ENCODE measurements at places on chromosomes 5 and 9. TPM values are rescaled to one million over a fixed set of nuclear protein-coding genes. Genes with fewer than 3 reads are reported as not detected.

GRCh38 chr5:39995990-39996389 is 571.2 kb upstream of the DAB2 start:
- DNase-seq = no peak

- no peak for DNase-seq
Measured at GRCh38 chr9:122396614-122397148, 25.9 kb downstream of the PTGS1 start.

DNA sequence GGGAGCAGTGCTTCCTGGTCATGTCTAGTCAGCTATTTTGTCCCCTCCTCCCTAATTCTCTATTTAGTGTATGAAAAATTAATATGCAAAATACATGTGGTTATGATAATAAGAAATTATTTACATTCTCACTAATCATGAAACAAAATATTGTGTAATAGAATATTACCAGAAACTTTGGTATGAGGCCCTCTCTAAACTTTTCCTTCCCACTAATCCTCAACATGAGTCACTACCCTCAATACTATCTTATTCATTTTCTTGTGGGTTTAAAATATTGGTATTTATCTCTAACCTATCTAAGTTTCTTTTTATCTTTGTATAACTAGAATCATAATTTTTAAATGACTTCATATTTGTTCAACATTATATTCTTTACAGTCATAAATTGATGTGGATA is 545.9 kb upstream of the PTPRD start:
- no peak for DNase-seq

- DNase-seq = no peak
Measured at GRCh38 chr5:127762412-127762811, 59.2 kb downstream of the CCDC192 start.

DNA sequence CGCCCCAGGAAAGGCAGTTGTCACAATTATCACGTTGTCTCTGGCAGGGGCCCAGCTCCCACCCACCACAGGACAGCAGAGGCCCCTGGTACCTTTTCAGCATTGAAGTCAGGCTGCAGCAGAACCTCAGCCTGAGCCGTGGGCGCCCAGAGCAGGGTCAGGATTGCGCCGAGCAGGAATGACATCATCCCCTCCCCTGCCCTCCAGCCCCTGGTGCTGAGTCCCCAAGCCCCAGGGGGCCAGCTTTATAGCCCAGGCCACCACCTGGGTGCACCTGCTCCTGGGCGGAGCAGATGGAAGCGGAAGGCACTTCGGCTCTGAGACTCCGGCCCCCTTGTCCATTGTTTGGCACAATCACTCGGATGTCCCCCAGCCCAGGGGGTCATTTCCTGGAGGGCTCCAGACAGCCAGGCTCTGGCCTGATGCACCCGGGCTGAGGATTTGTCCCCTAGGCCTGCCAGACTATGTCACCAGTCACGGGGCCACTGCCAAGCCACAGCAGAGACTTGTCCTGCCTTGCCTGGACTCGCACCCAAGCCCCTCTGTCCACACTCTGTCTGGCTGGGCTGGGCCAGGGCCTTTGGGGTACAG is at the start of gene LCN15:
LCN15 (minus strand) TSS at position 218 of the 591 bp plus-strand sequence; CDS start at position 188, 30 bp downstream.
- no peak for DNase-seq

DNA sequence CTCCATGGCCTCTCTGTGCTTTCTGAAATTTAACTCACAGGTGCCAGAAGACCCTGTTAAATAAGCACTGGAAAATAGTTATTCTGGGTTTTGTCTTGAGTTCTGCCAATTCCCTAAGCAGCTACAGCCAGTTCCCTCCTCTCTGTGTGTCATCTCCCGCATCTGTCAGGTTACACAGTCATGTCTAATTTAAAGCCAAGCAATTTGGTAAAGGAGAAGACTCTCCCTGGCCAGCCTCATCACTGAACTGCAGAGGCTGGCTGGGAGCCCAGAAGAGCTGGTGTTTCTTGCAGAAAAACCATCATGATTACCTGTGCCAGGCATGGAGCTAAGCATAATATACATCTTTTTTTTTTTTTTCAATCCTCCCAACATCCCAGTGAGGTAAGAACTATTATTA is 141.3 kb upstream of the ZNF366 start:
- no peak for DNase-seq

DNA sequence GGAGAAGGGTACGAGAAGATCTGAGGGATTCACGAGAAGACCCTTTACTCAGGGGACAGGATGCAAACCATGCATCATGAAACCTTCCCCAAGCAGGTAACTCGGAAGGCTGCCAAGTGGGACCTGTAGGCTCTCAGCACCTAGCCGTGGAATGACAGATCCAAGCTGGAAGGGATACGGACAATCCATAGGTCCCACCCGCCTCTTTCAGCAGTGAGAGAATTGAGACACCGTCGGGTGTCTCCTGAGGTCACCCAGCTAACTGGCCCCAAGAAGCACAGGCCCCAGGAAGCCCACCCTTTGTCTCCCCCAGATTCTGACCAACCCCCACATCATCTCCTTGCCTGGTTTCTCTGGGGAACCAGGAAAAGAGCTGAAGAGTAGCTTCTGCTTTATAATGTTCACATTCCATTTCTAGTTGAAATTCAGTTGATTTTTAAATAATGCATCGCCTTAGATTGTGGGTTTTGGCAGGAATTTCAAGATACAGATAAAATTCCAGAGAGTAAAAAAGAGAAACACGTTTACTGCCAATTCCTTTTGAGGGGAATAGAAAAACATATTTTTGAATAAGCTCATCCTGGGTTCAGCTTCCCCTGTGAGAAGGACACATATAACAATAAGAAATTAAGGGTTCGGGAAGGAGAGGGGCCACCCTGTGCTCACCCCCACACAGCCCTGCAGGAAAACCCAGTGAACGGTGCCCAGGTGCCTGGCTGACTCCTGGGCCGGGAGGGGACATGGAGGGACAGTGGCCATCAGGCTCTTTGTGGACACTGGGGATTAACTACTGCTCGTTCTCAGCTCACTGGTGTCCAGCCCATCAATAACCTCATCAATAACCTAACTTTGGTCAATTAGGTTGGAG is 51.1 kb downstream of the NSUN2 start:
- no peak for DNase-seq

C9orf50 gene
- total RNA-seq = not detected

CYLC2 gene
- not detected for total RNA-seq

DND1 gene
- 0.82 TPM for total RNA-seq

IRGM gene
- total RNA-seq = not detected

Data from frontal cortex (tissue), 4 donors.